ENCODE measurements at places on chromosomes 6 and 20.

DNA sequence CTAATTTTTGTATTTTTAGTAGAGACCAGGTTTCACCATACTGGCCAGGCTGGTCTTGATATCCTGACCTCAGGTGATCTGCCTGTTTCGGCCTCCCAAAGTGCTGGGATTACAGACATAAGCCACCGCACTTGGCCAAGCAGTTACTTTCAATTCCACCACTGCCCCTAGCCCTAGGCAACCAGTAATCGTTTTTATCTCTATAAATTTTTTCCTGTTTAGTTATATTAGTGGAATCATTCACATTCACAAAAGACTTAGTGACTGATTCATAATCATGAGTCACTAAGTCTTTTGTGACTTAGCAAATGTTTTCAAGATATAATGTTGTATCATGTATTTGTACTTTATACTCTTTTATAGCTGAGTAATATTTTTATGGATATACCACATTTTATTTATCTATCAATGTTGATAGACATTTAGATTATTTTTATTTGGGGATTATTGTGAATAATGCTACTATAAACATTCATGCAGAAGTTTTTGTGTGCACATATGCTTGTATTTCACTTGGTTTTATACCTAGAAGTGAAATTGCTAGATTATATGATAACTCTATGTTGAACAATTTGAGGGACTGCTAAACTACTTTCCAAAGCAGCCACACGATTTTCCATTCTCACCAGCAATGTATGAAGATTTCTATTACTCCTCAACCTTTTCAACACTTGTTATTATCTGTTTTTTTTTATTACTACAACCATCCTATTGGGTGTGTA lies 421.4 kb upstream of the ID4 start:
- peak; percentile 22 for DNase-seq

- DNase-seq, result no peak
These were observed 185.1 kb downstream of the SMOC2 start for GRCh38 chr6:168626046-168626602.

GRCh38 chr6:104705095-104705707 lies 154.5 kb downstream of the HACE1 start:
- no peak for DNase-seq

DNA sequence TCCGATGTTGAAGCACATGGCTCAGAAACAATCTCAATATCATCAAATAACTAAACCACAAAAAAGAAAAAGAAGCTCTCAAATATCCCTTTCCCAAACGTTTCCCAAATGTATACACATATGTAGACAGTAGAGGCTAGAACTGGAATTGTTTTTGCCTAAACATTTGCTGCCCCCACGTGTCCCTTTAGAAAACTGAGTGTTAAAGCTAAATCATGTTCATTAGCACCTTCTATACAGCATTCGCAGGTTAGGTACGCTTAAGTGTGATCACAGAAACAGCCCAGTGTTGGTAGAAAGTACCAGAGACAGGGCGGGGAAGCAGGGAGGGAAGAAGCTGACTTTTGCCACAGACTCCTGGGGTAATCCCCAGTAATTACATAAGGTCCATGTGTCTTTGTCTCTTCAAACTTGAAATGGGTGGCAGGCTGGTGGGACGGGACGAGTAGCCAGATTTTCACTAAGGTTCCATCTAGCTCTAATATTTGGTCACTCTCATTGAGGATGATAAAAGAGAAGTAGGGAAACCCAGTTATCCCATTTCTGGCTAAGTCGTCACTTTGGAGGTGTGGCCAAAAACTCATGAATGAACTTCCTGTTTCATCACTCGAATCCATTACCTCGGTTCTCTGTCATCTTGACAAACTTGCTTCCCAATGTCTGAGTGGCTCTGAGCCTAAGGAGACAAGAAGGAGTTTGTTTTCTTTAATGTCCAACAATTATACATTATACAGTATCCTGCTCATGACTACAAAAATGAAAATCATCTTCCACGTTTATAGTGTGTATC lies 15.0 kb upstream of the TFAP2A start:
- peak; percentile 47 for DNase-seq

DNA sequence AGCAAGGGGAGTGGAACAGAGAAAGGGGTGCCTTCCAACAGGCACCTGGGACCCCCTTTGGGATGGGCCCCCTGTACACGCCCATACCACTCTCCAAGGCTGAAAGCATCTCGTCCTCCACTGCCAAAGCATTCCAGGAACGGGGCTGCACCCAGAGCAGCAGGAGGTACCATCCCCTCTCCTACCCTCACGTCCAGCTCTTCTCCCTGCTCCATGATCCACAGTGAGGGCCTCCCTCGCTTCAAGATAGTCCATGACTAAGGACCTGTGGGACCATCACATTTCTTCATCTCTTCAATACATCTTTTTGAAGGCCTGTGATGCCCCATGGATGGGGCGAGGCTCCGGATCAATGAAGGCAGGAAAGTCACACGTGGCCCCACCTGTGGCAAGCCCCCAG lies 209.9 kb downstream of the ANKRD60 start:
- DNase-seq, result no peak

DNA sequence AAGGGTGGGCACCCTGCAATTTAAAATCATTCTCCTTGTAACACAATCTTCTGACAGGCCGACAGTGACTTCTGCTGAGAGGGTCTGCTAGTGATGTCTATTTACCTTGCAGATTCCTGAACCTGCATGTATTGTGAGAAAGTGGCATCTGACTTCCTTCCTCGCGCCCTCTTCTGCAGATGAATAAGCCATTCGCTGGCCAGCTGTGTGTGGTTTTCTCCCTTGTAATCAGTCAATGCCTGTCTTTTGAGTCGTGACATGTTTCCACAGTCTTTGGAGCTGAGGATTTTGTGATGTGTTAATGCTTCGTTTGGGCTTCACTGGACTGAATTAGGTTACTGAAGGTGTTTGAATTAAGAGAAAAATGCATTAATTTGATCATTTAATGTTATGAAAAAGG lies 125.3 kb downstream of the GRM1 start:
- no peak for DNase-seq

DNA sequence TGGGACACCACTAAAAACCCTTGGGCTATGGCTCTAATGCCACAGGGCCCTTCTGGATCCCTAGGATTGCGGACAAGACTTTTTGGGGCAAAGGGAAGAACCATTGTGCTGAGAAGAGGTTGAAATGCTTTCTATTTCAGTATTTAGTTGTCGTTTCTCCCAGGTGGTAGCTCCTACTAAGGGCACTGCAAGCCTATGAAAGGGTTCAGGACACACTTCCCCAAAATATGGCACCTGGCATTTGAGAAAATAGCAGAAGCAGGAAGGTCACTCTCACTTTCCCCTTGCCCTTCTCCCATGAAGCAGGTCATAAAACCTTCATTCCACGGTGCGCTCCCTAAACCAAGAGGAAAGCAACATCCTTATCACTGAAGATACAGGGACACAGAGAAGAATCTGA lies 125.4 kb upstream of the GPR6 start:
- DNase-seq, result no peak

- DNase-seq, result no peak
These were observed 104.8 kb upstream of the ZNF217 start for GRCh38 chr20:53698371-53698978.

DNA sequence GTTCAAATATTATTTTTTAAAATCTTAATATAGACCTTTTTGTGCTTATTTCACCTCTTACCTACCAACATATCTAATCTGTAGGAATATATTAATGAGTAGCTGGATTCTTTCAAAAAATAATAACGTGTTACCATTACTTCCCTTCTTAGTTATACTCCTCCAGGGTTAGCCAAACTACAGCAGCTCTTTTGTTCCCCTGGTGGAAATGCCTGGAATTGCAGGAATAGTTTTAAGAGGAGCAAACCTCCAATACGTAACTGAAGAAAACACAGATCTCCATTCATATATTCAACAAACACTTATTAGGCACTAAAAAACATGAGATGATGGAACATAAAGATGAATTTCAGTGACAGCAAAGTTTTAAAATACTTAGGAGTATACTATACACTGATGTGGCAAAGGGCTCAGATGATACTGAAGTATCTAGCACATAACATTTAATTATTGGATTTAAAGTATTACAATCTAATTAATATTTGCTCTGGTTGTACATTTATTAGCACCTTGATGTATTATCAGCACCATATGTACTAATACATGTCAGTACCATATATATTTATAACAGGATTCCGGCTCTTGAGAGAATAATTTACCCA lies 78.3 kb downstream of the TBX18 start:
- DNase-seq, result no peak

DNA sequence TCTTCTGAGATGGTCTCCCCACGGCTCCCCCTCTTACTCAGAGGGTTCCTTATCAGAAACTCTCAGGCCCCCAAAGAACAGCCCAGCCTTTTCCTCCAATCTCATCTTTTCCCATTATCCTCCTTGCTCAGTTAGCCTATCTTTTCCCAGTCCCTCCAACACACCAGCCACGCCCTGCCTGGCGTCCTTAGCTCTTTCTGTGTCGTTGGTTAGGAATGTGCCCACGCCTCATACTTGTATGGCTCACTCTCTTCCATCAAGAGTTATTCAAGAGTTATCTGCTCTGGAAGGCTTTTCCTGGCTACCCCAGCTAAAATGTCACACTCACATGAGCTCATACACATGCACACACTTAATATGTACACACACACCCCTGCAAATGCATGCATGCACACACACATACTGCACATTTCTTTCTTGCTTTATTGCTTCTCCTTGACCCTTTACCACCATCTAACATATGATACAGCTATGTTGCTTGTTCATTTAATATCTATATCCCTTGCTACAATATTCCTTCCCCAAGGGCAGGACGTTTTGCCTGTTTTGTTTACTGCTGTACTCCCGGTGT lies 37.6 kb downstream of the SLC2A10 start:
- peak; percentile 54 for DNase-seq

- DNase-seq, result no peak
These were observed 91.4 kb upstream of the SALL4 start for GRCh38 chr20:51893723-51894122.

DNA sequence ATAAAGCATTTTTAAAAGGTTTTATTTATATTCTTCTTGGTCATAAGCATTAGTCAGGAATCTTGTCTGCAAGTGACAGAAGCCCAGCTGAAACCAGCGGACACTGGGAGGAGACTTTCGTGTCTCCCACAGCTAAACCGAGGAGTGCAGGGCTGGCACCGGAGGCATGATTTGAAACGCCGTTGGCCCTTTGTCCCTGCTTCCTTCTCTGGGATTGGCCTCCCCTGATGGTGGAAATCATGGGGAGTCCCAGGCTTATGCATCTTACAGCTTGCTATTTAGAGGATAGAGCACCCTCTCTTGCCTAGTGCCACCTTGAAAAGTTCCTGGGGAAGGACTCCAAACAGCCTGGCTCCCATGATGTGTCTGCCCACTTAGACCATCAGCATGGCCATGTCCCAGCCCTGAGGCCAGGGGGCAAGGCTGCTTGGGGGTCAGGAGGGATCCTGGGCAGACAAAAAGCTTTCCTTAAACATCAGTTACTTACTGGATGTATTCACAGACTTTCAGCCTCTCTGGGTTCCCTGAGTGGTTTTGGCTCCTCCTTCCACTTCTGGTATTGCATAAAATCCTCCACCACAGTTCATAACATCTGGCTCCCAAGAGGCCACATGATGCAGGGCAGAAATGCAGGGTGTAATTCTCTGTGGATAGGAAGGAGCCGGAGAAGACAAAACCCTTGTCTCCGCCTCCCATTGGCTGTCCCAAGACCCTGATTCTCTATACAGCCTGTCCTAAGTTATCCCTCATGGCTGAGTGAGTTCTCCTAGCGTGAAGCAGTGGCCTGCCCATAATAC lies 49.3 kb upstream of the INSM1 start:
- no peak for DNase-seq

DNA sequence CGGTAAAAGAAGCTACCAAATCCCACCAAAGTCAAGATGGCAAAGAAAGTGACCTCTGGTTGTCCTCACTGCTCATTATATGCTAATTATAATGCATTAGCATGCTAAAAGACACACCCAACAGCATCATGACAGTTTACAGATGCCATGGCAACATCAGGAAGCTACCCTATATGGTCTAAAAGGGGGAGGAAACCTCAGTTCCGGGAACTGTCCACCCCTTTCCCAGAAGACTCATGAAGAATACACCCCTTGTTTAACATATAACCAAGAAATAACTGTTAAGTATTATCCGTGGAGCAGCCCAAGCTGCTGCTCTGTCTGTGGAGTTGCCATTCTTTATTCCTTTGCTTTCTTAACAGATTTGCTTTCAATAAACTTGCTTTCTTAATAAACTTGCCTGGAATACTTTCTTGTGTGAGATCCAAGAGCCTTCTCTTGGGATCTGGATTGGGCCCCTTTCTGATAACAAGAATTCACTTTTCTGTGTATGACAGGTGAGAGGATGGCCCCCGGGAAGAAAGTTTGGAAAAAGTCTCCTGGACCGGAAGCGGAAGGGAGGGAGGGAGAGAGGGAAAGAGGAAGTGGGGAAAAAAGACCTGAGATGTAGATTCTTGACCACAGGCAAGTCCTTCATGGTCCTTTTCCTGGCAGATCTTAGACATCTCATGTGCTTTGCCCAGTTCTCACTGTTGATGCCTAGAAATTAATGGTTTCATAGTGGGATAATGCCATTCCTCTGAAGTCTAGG lies 146.7 kb upstream of the ID4 start:
- DNase-seq, result no peak

GRCh38 chr20:62439218-62439617 lies 11.9 kb upstream of the RBBP8NL start:
- no peak for DNase-seq

DNA sequence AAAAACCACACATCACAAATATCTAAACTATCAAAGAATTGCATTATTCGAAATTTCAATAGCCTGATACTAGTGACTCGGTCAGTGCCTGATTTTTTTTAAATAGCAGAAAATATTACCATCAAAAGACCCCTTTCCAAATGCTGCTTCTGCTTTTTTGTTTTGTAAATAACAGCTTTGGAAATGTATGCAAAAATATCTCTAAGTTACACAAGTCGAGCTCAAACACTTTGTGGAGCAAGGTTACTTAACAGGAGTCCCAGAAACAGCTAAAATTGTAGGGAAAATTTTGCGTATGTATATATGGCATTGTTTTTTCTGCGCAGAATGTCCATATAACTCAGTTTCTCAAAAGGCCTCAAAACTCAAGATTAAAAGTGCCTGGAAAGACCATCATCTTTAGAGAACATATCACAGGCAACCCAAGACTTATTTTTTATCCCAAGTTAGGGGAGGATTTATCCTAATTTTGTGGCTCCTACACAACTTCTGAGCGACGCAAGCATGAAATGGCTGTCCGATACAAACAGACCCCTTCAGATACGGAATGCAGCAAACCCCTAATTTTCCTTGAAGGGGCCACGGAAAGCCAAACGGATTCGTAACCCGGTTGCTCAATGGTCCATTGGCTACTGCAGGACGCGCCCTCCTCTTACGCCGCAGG lies 1.3 kb downstream of the CEP85L start:
- no peak for DNase-seq

GRCh38 chr20:35597186-35597585 lies 18.4 kb upstream of the SPAG4 start:
- no peak for DNase-seq

- no peak for DNase-seq
These were observed 100.1 kb downstream of the MYB start for GRCh38 chr6:135281227-135281626.

DNA sequence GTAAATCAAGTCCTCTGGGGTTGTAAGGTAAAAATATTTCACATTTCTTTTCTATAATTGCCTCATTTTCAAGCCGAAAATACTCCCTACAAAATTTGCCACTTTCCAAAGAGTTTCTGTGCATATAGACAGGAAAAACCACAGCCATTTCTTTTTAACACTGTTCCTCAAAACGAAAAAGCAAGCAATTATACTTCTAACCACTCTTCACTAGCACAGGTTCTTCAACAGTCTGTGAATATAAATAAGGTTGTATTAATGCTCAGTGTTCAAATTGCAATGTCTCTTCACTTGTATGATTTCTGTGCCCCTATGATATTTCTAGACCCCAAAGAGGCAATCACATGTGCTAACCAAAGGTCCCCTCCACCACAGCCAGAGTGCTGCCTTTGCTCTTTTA lies 206.0 kb downstream of the SIM1 start:
- no peak for DNase-seq

Data from hepatic stellate cell (primary cell).